ENCODE measurements at places on chromosomes 4 and X. TPM values are rescaled to one million over a fixed set of nuclear protein-coding genes. Genes with fewer than 3 reads are reported as not detected.

The PPP2R2C gene
- not detected for polyA plus RNA-seq

- DNase-seq = no peak
Measured at GRCh38 chr4:71992571-71993312, 39.1 kb upstream of the NPFFR2 start.

DNA sequence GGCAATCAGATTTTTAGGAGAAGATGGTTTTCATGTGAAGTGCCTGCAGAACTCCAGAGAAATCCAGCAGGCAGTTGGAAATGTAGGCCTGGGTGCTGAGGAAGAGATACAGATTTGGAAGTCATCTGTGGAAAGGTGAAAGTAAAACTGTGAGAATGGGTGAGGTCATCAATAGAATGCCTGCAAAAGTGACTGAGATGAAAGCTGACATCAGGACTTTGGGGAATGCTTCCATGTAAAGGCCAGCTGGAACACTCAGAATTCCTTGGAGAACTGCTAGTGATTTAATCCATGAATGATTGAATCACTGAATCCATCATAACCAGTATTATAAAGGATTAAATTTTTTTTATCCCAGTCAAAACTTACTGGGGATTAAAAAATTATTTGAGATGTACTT is 124.5 kb upstream of the GIMD1 start:
- DNase-seq = no peak

GRCh38 chr4:80069837-80070731 is 2.9 kb downstream of the ANTXR2 start:
- no peak for DNase-seq

DNA sequence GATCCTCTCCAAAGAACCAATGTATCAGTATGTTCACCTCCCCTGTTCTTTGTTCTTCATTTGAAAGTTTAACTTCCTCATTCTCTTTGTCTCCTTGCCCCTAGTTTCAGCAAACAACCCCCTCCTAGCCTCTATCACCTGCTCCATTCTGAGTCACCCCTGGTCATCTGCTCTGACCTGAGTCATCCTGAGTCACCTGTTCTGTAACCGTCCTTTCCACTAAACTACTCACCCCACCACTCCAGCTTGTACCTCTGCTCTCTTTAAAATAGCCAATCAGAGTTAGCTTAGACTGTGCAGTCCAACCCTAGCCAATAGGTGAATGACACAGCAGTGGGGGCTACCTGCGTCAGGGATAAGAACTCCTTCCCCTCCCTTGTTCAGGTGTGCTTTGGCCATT is 249.8 kb upstream of the AADAT start:
- no peak for DNase-seq

- peak; percentile 5 for DNase-seq
Measured at GRCh38 chrX:119266364-119266995, 30.4 kb downstream of the PGRMC1 start.

GRCh38 chrX:97159916-97160800 is 276.4 kb downstream of the RPA4 start:
- no peak for DNase-seq

The TNMD gene
- polyA plus RNA-seq = not detected

The UGT2B15 gene
- not detected for polyA plus RNA-seq

Data from immature natural killer cell (primary cell).